Osteocyte (in vitro differentiated cells): ENCODE measurements at places on chromosomes 11 and 22. TPM values are rescaled to one million over a fixed set of nuclear protein-coding genes. Genes with fewer than 3 reads are reported as not detected.

TUT1 gene
- total RNA-seq = 12.7 and 15.6 TPM in 2 replicates

DDX25 gene
- total RNA-seq = not detected in 2 replicates

CBLIF gene
- total RNA-seq = not detected in 2 replicates

MUC2 gene
- total RNA-seq = not detected in 2 replicates

C11orf42 gene
- not detected in 2 replicates for total RNA-seq

VPREB1 gene
- not detected in 2 replicates for total RNA-seq

MB gene
- total RNA-seq = not detected in 2 replicates

CELSR1 gene
- 15.9 and 16.0 TPM in 2 replicates for total RNA-seq

DNA sequence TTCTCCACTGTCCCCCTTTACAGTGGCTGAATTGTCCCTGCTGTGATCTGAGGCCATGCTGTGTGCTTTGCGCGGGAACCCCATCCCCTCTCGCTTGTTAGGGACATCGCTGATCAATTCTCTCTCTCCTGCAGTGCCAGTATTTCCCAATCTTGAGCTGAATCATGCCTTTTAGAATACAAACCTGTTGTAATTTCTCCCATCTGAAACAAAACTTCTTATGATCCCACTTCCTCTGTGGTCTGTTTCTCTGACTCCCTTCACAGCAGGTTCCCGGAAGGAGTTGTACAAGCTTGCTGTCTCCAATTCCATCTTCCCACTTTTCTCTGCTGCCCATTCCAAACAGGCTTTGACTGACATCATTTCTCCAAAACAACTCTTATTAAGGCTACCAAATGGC, 16.8 kb downstream of the ADAMTS15 start:
- no peak for DNase-seq

- no peak for DNase-seq
Observed at GRCh38 chr22:48834404-48834803, 993.3 kb downstream of the BRD1 start.

DNA sequence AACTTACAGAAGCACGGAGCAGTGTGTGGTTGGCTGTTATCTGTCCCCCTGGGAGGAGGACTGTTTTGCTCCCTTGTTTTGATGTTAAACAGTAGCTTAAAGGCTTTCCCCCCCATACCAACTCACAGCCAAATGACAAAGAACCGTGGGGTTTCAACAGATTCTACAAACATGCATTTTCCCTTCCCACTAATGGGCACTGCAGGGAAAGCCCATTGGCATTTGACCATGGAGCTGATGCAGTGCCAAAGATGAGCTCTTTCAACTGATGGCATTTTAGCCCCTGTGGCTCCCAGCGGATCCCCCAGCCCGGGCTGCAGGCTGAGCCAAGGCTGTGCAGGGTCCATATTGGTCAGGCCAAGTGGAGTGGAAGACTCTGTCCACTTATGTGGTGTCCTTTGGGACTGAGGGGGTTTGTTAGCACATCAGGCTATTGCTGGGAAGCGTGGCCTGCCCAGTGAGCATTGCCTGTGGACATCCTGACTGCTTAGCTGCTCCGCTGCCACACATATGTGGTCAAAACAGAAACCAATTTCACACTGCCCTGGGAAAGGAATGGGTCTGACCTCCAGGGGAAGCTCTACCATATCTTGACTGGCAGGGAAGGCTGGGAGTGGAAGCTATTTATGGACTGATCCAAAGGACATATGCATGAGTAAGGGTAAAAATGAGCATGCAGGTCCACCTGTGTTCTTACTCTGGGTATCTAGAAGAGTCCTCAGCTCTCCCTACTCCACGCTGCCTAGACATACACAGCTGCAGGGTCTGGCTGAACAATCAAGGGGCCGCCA, 116.4 kb upstream of the PARVA start:
- DNase-seq = no peak

DNA sequence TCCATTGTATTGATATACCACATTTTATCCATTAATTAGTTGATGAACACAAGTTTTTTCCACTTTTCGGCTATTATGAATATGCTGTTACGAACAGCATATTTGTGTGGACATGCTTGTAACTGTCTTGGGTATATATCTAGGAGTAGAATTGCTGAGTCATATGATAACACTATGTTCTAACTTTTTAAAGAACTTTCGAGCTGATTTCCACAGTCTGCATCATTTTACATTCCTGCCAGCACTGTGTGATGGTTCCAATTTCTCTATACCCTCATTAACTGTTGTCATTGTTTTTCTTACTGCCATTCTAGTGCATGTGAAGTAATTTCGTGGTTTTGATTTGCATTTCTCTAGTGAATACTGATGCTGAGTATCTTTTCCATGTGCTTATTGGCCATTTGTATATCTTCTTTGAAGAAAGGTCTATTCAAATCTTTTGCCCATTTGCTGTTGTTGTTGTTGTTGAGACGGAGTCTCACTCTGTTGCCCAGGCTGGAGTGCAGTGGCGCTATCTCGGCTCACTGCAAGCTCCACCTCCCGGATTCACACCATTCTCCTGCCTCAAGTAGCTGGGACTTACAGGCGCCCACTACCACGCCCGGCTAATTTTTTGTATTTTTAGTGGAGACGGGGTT, 7.4 kb upstream of the RCE1 start:
- no peak for DNase-seq

- no peak for DNase-seq
Observed at GRCh38 chr11:85643191-85643614, 4.6 kb upstream of the TMEM126A start.

DNA sequence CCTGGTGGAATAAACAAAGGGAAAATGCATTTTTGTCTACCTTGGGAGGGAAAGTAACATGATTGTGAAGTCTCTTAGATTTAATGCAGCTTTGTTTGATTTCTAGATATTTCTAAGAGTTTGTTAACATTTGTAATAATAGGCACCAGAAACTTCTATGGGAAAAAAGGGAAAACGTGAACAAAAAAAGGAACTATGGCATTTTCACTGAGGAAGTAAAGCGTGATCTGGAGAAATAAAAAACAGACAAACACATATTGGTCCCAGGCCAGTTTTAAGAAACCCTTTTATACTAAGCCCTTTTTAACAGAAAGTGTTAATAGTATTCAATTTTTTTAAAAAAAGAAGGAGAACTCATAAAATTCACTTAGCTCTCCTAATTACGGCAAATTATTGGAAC, 6.9 kb upstream of the MS4A7 start:
- DNase-seq = no peak

- no peak for DNase-seq
Observed at GRCh38 chr22:41364233-41364632, 17.5 kb upstream of the TEF start.

DNA sequence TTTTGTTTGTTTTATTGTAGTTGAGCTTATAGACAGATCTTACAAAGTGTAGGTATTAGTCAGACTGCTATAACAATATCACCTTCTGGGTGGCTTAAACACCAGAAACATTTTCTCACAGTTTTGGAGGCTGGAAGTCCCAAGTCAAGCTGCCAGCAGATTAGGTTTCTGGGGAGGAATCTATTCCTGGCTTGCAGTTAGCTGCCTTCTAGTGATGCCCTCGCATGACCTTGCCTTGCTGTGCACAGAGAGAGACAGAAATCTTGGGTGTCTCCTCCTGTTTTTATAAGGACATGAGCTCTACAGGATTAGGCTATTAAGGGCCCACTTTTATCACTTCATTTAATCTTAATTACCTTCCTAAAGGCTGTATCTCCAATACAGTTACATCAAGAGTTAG, 1635.2 kb downstream of the FAM181B start:
- DNase-seq = no peak

DNA sequence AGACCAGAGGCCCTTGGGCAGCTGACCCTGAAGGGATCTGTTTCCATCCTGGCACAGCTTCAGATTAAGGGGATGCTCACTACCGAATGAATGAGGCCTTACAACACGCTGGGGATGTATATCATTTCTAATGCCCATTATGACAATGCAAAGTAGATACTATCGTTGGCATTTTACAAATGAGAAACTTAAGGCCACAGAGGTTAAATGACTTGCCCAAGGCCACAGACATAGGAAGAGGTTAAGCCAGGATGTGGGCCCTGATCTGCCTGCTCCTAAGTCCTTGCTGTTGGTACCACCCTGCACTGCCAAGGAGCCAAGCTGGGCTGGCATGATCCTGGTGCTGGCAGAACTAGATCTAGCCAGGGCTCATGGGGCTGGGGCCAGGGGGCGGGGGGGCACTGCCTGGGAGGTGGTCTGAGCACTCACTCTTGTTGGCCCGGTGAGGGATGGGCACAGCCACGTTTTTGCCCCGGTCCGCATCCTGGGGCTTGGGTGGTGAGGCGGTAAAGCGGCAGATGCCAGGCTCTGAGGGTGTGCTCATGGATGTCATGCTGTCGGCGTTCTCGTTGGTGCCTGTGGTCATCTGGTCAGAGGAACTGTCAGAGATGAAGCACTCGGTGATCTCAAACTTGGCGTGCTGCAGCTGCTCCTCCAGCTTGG, 102.8 kb downstream of the CEP164 start:
- DNase-seq = no peak

DNA sequence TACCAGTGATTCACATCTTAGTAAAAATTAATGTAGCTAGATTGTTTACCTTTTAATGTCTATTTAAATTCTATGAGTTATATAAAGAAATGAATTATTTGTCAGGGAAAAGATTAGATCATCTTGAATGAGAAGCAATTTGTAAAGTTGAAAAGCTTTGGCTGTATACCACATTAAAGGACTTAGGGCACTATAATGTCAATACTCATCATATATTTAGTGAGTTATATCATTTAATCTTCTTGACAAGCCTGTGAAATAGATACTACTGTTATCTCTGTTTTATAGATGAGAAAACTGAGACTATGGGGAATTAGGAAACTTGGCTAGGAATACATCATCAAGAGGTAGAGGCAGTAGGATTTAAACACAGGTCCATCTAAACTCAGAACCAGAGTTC, 160.1 kb downstream of the GUCY1A2 start:
- DNase-seq = no peak

DNA sequence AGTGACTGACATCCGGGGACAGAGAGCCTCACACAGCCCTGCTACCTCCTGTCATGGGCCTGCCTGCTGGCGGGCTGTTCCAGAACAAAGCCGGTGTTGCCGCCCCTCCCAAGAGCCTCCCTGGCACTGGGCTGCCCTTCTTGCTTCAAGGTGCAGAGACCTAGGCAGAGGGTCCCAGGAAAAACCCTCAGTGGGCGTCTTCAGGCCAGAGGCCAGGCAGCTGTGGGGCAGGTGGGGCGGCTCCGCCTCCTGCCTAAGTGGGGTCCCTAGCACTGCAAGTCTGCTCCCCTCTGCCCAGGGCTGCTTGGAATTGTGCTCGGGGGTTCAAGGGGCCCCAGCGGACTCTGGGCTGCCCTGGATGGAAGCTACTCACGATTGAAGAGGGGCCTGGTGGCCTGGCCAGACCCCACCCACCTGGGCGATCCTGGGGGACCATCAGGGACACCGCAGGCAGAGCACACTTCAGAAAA, 20.4 kb upstream of the GNB1L start:
- DNase-seq = no peak

- no peak for DNase-seq
Observed at GRCh38 chr22:45098056-45098455, 65.7 kb upstream of the NUP50 start.

GRCh38 chr11:30433831-30434230, 110.9 kb downstream of the ARL14EP start:
- DNase-seq = no peak

- no peak for DNase-seq
Observed at GRCh38 chr11:114836161-114836560, 157.8 kb downstream of the NXPE2 start.

DNA sequence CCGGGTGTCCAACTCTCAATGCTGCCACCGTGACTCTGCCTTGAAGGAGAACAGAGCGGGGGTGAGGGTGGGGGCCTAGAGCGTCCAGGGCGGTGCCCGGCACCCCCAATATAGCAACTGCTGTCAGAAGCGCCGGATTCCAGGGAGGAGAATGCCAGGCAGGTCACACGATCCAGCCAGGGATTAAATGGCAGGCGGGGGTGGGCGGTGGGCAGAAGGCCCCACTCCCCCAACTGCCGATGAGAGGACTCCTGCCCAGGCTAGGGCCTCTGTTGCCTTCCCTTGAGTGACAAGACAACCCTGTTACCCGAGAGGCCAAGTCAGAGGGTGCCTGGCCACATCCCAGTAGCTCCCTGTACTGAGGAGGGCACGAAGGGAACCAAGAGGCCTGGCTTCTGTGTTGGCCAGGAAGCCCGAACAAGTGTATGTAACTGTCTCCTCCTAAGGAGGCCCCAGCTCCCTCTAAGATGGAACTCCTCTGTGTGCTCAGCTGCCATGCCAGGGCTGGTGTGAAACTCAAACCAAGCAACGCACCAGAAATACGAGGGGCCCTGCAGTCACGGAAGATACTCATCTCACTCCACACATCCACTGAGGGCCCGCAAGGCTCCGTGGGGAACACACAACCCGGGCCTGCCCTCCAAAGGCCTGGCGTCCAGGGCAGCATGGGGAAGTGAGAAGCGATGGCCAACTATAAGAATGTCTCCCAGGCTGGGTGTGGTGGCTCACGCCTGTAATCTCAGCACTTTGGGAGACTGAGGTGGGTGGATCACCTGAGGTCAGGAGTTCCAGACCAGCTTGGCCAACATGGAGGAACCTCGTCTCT, 3.0 kb downstream of the PACSIN3 start:
- no peak for DNase-seq
